ENCODE measurements at places on chromosomes 11 and 22. TPM values are rescaled to one million over a fixed set of nuclear protein-coding genes. Genes with fewer than 3 reads are reported as not detected.

CEP126 gene
- 1.1 TPM for total RNA-seq

KREMEN1 gene
- total RNA-seq, result 2.5 TPM

GP1BB gene
- 0.18 TPM for total RNA-seq

LRRC10B gene
- total RNA-seq, result not detected

APOL5 gene
- total RNA-seq, result 0.18 TPM

AHNAK gene
- 735 TPM for total RNA-seq

UPK3A gene
- not detected for total RNA-seq

HBB gene
- not detected for total RNA-seq

PGA5 gene
- not detected for total RNA-seq

- DNase-seq, result no peak
- no peak overlapping the region for H3K4me3 ChIP-seq
- H3K27me3 ChIP-seq, result no peaks in the 10 kb centered on the region
- no peak overlapping the region for H3K27ac ChIP-seq
- H3K36me3 ChIP-seq, result no peaks in the 10 kb centered on the region
These were observed 29.2 kb downstream of the MB start for GRCh38 chr22:35587896-35588295.

- H3K27ac ChIP-seq, result peak overlapping the region; percentile 80
- H3K4me1 ChIP-seq, result peaks cover 9% of the 10 kb centered on the region
- no peaks in the 10 kb centered on the region for H3K27me3 ChIP-seq
- no peaks in the 10 kb centered on the region for H3K36me3 ChIP-seq
These were observed 58.3 kb upstream of the VSTM5 start for GRCh38 chr11:93908689-93909088.

GRCh38 chr11:123264431-123264780 lies 69.4 kb upstream of the CLMP start:
- DNase-seq, result no peak
- no peak overlapping the region for H3K27ac ChIP-seq
- no peaks in the 10 kb centered on the region for H3K36me3 ChIP-seq
- H3K4me1 ChIP-seq, result peaks cover 3% of the 10 kb centered on the region

DNA sequence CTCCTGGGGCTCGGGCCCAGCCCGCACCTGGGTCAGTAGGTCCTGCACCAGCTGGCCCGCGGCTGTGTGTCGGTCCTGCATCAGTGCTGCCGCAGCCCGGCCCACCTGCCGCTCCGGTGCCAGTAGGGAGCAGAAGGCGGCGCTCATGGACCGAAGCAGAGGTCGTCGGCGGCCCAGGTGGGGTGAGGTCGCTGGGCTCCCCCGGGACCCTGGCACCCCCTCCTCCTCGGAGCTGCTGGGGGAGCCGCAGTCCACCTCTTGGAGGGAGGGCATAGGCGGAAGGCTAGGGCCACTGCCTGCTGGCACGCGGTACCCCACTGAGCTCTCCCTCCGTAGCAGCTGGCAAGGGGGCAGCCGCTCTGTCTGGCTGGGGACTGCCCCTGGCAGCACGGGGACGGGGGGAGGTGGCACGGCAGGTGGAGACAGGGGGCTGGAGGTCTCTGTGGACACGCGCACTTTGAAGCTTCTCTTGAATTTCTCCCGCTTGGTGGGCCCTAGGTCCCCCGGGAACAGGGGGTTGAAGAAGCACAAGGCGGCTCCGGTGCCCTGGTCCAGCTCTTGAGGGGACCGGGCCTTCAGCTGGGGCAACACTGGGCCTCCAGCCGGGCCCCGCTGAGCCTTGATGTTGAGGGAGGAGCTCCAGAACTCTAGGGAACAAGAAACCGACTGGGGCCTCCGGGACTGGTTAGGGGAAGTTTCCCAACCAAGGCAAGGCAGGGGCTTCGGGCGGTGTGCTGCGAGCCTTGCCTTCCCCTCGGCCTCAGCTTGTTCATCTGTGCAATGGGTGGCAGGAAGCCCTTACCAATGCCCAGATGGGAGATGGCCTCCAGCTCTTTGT lies 1.4 kb downstream of the RIN1 start:
- H3K4me3 ChIP-seq, result peak overlapping the region; percentile 60
- H3K27me3 ChIP-seq, result no peaks in the 10 kb centered on the region
- peaks cover 27% of the 10 kb centered on the region for H3K36me3 ChIP-seq
- DNase-seq, result no peak
- H3K4me1 ChIP-seq, result peaks cover 23% of the 10 kb centered on the region

GRCh38 chr11:114785820-114786219 lies 107.5 kb downstream of the NXPE2 start:
- DNase-seq, result no peak
- H3K4me3 ChIP-seq, result no peak overlapping the region
- H3K27me3 ChIP-seq, result no peaks in the 10 kb centered on the region
- no peak overlapping the region for H3K27ac ChIP-seq

GRCh38 chr11:26958702-26959049 lies 35.2 kb upstream of the FIBIN start:
- DNase-seq, result no peak
- peaks cover 1% of the 10 kb centered on the region for H3K4me1 ChIP-seq
- H3K27me3 ChIP-seq, result no peaks in the 10 kb centered on the region

DNA sequence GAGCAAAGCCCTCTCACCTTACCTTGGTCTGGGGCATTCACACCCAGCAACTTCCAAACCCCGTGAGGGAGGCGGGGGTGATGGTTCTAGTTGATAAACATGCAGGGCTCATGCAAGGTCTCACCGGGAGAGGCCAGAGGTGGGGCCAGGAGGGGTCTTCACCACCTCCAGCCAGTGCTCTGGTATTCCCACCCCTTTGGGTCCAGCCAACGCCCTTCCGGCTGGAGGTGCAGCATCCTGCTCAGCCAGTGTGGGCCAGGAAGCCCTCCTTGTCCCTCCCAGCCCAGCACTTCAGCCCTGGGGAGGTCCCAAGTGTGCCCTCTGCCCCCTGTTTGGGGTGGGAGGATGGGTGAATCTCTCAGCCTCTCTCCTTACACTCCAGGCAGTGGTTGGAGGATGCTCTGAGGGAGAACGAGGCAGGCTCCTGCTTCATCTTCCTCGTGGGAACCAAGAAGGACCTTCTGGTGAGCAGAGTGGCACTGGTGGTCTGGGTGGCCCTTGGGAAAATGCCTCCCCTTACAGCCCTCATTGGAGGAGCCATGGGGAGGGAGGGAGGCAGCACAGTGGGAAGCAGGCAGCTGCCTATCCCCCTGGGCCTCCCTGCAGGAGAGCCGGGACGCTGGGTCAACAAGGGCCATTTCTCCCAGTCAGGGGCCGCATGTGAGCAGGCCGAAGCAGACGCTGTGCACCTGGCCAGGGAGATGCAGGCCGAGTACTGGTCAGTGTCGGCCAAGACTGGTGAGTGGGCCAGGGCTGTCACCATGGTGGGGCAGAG lies 13.4 kb downstream of the RAB36 start:
- H3K27me3 ChIP-seq, result no peaks in the 10 kb centered on the region
- H3K4me1 ChIP-seq, result peaks cover under 1% of the 10 kb centered on the region
- no peak overlapping the region for H3K27ac ChIP-seq
- DNase-seq, result no peak
- H3K4me3 ChIP-seq, result no peak overlapping the region

DNA sequence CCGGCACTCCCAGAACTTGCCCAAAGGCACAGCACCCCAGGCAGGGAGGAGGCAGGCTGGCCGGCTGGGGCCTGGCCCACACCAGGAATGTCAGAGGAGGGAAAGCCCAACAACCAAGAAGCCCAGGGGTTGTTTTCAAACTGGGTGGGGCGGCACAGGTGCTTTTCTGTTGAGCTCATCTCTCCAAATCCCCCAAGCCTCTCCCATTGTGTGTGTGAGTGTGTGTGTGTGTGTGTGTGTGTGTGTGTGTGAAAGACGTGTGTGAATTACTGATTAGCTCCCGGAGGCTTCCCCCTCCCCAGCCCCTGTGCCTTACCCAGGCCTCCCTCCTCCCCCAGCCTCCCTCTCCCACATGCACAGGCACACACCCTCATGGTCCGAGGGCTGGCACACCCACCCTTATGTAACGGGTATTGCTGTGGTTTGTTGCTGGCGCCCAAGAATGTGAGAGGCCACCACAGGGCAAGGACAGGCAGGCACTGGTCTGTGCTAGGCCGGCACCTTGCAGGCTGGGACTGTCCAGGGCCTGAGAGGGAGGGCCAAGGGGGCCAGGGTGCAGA lies 15.9 kb downstream of the TRIM29 start:
- H3K4me1 ChIP-seq, result no peaks in the 10 kb centered on the region
- DNase-seq, result no peak
- H3K27me3 ChIP-seq, result peaks cover 27% of the 10 kb centered on the region
- H3K36me3 ChIP-seq, result no peaks in the 10 kb centered on the region
- no peak overlapping the region for H3K4me3 ChIP-seq

Data from IMR-90 (cell line).